ENCODE measurements at places on chromosomes 6 and 20.

- no peak for DNase-seq
Measured at GRCh38 chr6:21781128-21781527, 187.6 kb downstream of the SOX4 start.

GRCh38 chr20:3723284-3723683, 9.2 kb upstream of the HSPA12B start:
- no peak for DNase-seq

DNA sequence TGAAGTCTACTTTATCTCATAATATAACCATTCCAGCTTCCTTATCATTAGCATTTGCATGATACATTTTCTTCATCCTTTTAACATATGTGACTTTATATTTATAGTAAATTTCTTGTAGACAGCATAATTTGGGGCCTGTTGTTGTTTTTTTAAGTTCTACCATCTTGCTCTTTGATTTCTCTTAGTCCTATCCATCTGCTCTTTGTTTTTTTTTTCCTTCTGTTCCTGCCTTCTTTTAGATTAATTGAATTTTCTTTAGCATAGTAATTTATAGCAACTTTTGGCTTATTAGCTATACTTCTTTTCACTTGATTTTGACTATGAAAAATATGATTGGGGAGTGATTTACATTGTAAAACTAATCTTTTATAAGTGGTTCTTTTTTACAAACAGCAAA, 19.2 kb upstream of the FABP7 start:
- DNase-seq: no peak

DNA sequence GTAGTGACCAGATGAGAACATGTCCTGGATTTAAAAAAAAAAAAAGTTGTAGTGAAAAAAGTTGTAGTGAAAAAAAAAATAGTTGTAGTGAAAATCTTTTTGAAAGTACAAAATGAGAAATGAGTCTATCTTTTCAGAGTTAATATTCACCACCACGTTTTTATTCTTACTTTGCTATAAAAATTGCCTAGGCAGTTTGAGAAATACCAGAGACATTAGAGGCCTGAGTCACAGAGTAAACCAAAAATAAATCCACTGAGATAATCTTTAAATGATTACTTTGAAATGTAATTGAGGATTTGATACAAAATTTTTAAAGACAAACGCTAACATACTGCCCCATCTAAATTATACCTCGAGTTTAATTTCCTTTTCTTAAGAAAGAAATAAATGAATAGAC, 101.2 kb upstream of the TIAM2 start:
- no peak for DNase-seq

DNA sequence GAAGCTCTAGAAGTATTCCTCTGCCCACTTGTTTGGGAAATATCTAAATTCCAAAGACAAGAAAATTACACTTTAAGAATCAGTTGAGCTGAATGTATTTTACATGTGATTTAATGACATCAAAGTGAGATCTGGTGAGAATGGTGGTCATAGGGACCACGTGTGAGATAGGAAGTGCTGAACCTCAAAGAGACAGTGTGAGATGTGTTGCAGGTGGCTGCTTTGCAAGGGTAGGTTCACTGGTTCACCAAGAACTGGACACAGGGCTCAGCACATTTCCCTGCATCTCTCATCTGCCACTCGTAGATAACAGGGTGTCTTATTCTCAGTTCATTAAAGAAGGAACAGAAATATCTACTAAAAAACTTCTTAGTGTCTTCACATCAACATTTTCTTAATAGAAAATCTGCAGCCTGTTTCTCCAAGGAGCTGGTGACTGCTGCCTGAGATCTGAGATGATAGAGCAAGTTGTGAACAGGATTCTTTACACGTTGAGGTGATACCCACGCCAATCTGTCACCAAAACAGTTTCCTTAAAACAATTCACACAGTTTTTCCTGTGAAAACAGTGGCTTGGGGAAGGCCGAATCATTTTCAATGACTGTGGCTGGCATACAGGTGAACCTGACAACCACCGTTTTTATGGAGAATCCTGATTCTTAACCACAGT, 7.2 kb downstream of the CCR6 start:
- DNase-seq: no peak

GRCh38 chr6:164142322-164142721, 727.8 kb downstream of the QKI start:
- DNase-seq: no peak

Measured in HFF-Myc (cell line).